ENCODE measurements at places on chromosomes 12 and 14. TPM values are rescaled to one million over a fixed set of nuclear protein-coding genes. Genes with fewer than 3 reads are reported as not detected.

The GRIN2B gene
- not detected for total RNA-seq

The OR6C2 gene
- total RNA-seq = not detected

The SLC39A5 gene
- total RNA-seq = 0.80 TPM

The IFI27 gene
- total RNA-seq = 184 TPM

The GCN1 gene
- total RNA-seq = 86.0 TPM

The HSPB8 gene
- not detected for total RNA-seq

The IRAK3 gene
- 1.0 TPM for total RNA-seq

The ACYP1 gene
- 52.7 TPM for total RNA-seq

DNA sequence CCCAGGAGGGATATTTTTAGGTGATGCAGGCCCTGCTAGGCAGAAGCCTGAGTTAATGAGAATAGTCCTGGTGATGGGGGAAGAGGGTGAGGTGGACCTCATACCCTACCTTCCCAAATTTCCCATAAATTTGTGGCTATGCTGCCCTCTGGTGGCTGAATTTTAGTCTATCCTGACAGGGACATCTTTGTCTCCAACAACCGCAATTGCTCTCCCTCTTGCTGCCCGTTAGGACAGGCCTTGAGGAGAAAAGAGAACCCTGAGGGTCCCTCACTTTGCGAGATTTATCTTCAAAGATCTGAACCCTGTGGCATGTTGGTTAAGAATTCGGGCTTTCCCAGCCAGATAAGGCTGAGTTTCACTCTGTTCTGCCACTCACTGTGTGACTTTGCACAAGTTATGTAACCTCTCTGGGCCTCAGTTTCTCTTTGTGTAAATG is 9.8 kb upstream of the ZNF385A start:
- no peak overlapping the region for H3K4me3 ChIP-seq
- peaks cover 60% of the 10 kb centered on the region for H3K36me3 ChIP-seq
- peaks cover 49% of the 10 kb centered on the region for H3K4me1 ChIP-seq
- no peak overlapping the region for H3K27ac ChIP-seq
- DNase-seq = no peak

- H3K27ac ChIP-seq = no peak overlapping the region
- no peaks in the 10 kb centered on the region for H3K36me3 ChIP-seq
- no peaks in the 10 kb centered on the region for H3K4me1 ChIP-seq
Measured at GRCh38 chr12:63028951-63029350, 94.0 kb upstream of the PPM1H start.

- no peak for DNase-seq
- no peak overlapping the region for H3K4me3 ChIP-seq
- peaks cover 5% of the 10 kb centered on the region for H3K4me1 ChIP-seq
- H3K27me3 ChIP-seq = peaks cover 2% of the 10 kb centered on the region
- H3K36me3 ChIP-seq = no peaks in the 10 kb centered on the region
- no peak overlapping the region for H3K27ac ChIP-seq
Measured at GRCh38 chr14:65239143-65239937, 137.0 kb upstream of the MAX start.

GRCh38 chr14:28656704-28657255 is 109.8 kb upstream of the FOXG1 start:
- H3K27me3 ChIP-seq = no peaks in the 10 kb centered on the region
- H3K4me3 ChIP-seq = no peak overlapping the region
- H3K36me3 ChIP-seq = no peaks in the 10 kb centered on the region
- no peaks in the 10 kb centered on the region for H3K4me1 ChIP-seq

DNA sequence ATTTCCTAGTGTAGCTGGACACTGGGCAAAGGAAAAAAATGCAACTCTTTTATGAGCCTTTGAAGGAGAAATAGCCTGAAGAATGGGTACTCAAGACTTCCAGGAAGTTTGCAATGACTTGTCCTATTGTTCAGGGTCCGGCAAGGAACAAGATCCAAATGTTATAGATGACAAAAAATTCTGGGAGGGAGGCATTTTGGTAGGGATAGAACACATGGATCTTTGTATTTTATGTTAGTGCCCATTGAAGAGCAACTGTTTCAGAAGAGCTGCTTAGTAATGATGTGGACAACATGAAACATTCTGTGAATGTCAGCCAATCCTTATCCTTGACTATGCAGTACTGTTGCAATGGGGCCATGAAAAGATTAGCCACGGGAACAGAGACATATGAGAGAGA is 138.0 kb downstream of the MGAT4C start:
- no peaks in the 10 kb centered on the region for H3K36me3 ChIP-seq
- DNase-seq = no peak
- H3K27ac ChIP-seq = no peak overlapping the region
- no peaks in the 10 kb centered on the region for H3K27me3 ChIP-seq

GRCh38 chr12:2794191-2794735 is 507 bp upstream of the FKBP4 start:
- peaks cover 17% of the 10 kb centered on the region for H3K27me3 ChIP-seq

DNA sequence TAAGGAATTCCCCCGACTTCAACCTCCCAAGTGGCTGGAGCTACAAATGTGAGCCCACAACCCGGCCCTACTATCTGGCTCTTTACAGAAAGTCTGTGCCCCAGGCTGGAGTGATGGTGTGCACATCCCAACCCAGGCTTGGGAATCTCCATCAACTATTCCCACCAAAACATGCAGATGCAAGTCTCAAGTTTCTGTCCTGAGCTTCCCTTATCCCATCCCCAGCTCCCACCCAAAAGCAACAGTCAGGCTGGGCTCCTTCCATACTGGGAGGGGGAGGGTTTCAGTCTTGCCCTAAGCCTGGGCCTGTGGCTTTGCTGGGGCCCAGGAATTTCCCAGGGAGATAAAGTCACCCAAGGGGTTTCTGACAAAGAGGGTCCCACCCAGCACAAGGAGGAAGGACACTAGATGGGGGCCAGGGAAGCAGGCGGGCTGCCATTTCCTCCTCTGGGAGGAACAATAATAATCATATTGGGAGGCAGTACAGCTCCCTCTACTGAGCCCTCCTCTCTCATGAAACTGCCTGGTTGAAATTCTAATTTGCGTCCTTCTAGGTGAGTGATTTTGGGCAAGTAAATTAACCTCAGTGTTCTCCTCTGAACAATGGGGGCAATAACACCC is 8.0 kb downstream of the SLC8B1 start:
- H3K4me3 ChIP-seq = no peak overlapping the region
- DNase-seq = no peak
- H3K27ac ChIP-seq = no peak overlapping the region
- peaks cover 39% of the 10 kb centered on the region for H3K36me3 ChIP-seq

- H3K36me3 ChIP-seq = no peaks in the 10 kb centered on the region
- DNase-seq = no peak
- no peak overlapping the region for H3K4me3 ChIP-seq
- H3K4me1 ChIP-seq = peaks cover 4% of the 10 kb centered on the region
Measured at GRCh38 chr12:54587315-54587873, 1.1 kb downstream of the PPP1R1A start.

DNA sequence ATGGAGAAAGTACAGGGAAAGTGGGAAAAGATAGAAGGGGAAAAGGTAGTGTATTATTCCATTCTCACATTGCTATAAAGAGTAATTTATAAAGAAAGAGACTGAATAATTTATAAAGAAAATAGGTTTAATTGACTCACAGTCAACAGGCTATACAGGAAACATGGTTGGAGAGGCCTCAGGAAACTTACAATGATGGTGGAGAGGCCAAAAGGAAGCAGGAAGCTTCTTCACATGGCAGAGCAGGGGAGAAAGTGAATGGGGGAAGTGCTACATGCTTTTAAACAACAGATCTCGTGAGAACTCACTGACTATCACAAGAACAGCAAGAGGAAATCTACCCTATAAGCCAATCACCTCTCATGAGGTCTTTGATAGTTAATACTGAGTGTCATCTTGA is 725.0 kb upstream of the FLRT2 start:
- H3K4me3 ChIP-seq = no peak overlapping the region
- H3K4me1 ChIP-seq = no peaks in the 10 kb centered on the region
- no peaks in the 10 kb centered on the region for H3K27me3 ChIP-seq

- H3K36me3 ChIP-seq = no peaks in the 10 kb centered on the region
- no peak for DNase-seq
- H3K27ac ChIP-seq = no peak within 1 kb of the TSS
Measured at GRCh38 chr14:47675466-47676314, at the start of gene MDGA2. MDGA2 (minus strand) TSS chr14:47675605.

- H3K36me3 ChIP-seq = peaks cover 3% of the 10 kb centered on the region
- H3K4me1 ChIP-seq = peaks cover 16% of the 10 kb centered on the region
- no peak for DNase-seq
- H3K4me3 ChIP-seq = no peak overlapping the region
- no peaks in the 10 kb centered on the region for H3K27me3 ChIP-seq
- no peak overlapping the region for H3K27ac ChIP-seq
Measured at GRCh38 chr14:91095178-91095577, 18.7 kb upstream of the DGLUCY start.

DNA sequence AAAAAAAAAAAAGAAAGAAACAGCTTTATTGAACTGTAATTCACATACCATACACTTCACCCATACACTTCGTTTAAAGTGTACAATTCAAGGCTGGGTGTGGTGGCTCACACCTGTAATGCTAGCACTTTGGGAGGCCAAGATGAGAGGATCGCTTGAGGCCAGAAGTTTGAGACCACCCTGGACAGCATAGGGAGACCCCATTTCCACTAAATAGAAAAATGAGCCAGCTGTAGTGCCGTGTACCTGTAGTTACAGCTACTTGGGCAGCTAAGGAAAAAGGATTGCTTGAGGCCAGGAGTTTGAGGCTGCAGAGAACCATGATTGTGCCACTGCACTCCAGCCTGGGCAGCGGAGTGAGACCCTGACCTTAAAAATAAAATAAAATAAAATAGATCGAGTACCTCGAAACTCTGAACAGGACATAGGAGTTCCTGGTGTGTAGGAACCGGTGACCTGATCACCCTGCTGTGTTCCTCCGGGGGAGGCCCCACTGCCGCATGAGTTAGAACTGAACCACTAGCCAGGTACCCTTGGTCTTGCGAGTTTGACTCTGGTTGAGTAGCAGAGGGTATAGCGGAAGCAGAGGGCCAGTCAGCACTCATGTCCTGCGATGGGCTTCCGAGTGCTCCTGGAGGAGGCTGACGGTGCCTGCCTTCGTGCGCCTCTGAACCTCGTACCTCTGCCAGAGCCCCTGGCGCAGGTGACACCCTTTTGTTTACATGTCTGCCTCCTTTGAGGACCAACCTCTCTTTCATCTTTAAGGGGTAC is 80.0 kb downstream of the B4GALNT3 start:
- no peak overlapping the region for H3K4me3 ChIP-seq
- peaks cover 4% of the 10 kb centered on the region for H3K27me3 ChIP-seq

DNA sequence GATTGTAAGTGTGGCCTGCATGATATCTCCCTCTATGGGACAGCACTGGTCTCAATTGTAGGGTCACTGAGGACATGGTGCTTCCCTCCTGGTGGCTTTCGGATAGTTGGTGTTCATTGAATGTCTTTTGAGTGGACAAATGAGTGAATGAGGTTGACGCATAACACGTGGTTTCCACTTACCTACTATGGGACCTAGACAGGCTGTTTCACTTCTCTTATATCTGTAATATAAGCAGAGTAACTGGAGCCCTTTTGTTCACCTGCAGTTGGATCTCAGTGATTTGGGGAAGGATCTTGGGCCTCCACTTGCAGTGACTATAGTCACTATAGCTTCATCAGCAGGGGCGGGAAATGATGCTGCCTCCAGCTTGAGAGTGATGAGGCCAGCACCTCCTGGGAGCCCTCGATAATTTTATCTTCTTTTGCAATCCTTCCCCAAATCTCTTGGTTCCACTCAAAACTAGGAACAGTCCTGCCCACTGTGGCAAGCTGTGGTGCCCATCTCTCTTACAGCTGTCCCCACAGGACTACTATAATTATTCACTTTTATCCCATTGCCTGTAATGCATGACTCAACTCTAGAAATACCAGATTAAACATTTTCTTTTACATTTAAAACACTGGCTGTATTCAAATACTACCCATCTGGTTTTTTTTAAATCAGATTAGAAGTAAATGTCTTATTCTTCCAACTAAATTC is 242.9 kb downstream of the CHST11 start:
- H3K4me1 ChIP-seq = peaks cover 48% of the 10 kb centered on the region
- no peaks in the 10 kb centered on the region for H3K27me3 ChIP-seq
- peak overlapping the region; percentile 58 for H3K27ac ChIP-seq
- H3K4me3 ChIP-seq = no peak overlapping the region
- no peak for DNase-seq

Measured in activated CD4-positive, alpha-beta memory T cell treated with anti-CD3 and anti-CD28 coated beads, Interleukin-2, amount 10 ng/mL, durations not matched to agents 7 days and 5 days (primary cell).